Ovary (tissue), 10 donors: ENCODE measurements at places on chromosomes 13 and 19. TPM values are rescaled to one million over a fixed set of nuclear protein-coding genes. Genes with fewer than 3 reads are reported as not detected.
A peak's percentile ranks its signal among the peaks of the same experiment; 100 is the strongest.

Gene PALM3
- total RNA-seq = 0.30 TPM

Gene ACER1
- total RNA-seq = 0.37 TPM

Gene GNA15
- 1.3 TPM for total RNA-seq

Gene MAN2B1
- total RNA-seq = 51.4 TPM

Gene CRB3
- total RNA-seq = 0.52 TPM

Gene SWSAP1
- 2.7 TPM for total RNA-seq

Gene SSC5D
- total RNA-seq = 24.5 TPM

DNA sequence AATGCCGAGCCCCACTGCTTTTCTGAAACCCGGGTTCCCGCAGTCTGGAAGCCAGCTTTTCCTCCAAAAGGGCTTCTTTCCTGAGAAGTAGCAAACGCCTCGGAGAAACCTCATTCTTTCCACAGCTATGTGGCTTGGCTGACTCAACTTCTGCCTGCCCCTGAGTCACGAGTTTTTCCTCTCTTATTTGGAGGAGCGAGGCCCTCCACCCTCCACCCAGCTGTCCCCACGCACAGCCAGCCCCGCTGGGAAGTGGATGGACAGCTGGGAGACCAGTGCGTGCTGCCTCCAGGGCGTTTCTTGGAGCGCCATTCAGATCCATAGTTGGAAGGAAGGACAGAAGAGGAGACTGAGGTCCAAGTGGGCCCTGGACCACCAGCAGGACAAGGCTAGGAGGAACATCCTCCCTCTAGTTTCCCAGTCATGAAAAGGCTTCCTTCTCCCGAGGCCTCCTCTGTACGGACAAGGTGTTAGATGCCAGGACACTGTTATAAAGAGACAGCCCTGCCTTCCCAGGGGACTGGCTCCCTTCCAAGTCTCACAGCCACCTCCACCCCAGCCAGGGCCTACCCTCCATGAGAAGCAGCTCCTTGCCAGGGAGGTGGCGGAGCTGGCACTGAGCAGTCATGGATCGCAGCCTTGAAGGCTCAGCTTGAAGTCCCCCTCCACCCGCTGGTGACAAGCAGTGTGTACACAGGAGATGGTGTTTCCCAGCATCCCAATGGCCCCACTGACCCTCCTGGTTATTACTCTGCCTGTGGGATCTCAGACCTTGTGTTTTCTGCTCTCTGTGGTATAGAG is 2.5 kb upstream of the PLEKHF1 start:
- DNase-seq = peak; percentile 82

DNA sequence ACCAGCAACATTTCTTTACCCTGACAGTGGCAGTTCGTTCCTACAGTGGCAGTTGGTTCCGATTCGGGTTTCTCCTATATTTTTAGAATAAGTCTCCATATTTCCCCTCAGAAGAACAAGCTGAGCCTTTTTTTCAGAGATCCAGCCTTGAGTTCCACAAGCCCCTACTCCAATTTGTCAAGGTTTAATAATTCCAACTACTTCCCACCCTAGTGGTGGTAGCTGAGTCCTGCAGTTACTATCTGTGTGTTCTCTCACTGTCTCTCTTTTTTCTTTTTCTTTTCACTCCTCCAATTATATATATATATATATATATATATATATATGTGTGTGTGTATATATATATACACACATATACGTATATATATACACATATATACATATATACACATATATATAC is 1347.3 kb downstream of the PCDH9 start:
- DNase-seq = no peak

DNA sequence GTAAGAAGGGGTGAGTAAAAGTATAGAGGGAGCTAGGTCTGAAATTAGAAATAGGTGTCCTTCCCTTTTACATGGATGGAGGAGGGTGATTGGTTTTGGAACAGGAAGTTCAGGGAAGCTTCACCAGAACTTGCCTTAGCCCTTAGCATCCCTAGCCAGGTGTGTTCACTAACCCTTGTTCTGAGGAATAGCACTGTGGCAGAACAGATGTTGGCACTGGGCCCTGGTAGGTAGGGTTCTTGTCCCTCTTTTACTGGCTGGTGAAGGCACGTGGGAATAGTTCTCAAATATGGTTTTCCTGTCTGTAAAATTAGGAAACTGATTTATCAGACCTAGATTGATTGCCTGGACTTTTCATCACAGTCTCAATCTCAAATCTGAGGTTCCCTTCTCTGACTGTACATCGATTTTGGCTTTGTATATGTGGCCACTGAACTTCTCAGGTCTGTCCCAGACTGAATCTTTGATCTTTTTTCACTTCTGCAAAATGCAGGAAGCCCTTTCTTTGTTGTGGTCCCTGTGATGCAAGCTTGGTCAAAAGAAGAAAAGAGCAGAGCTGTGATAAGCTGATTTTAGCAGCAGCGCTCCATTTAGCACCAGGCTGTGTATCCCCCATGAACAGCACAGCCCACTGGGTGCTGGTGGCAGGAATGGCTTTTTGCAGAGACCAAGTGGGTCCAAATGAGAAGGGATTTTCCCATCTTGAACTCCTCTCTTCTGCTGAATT is 86.2 kb upstream of the HTR2A start:
- DNase-seq = no peak

GRCh38 chr19:45881909-45882528 is 3.9 kb downstream of the IRF2BP1 start:
- DNase-seq = no peak

- DNase-seq = no peak
Observed at GRCh38 chr19:11286312-11286974, 9.5 kb upstream of the TSPAN16 start.

GRCh38 chr13:44350775-44351504 is 22.7 kb upstream of the SERP2 start:
- no peak for DNase-seq

DNA sequence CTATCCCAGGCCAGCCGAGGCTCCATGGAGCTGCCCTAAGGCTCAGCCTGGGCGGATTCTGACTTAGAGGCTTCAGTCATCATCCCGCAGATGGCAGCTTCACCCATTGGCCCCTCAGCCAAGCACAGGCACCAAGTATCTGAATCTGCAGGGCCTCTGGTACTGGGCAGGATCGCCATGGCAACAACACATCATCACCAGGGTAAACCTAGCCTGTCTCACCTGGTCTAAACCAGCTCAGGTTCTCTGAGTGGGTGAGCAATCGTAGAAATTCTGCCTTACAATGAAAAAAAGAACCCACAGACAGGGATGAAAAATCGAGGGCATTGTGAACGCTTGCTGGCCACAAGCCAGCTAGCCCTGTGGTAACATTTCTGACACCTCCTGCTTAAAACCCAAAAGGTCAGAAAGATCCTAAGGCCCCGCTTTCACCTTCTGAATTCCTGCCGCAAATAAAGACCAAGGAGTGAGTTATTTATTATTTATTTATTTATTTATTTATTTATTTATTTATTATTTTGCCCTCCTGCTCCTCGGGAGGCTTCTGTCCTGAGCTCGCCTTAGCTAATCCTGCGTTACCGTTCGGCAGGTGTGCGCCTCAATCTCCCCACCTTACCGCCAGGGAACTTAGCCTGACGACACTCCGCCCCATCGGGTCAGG is 12.0 kb upstream of the CEACAM21 start:
- no peak for DNase-seq

DNA sequence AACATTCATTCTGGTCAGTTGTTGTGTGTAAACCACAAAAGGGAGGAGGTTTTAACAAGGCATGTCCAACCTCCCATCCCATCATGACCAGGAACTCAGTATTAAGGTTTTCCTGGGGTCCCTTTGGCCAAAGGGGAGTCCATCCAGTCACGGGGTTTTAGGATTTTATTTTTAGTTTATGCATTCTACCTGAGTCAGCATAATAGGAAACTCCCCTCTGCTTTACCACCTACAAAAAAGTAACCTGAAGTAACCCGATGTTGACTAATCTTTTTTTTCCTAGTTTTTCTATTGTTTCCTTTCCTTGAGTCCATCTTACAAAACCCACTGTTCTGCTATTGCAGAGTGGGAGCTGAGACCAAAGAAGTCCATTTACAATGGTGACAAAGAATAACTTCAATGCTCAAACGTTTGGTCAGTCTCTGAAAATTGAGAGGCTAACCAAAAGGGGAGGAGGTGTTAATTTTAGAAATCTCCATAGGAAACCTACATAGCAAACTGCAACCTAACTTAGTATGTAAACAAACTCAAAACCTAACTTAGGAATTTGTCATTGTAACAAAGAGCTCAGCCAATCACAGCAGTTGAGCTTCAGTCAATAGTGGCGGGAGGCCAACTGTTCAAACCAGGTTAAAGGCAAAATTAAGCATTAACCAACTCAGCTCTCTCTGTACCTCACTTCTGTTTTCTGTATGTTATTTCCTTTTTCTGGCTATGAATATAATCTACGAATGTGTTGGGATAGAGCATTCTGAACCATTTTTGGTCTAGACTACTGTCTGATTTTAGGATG is 1954.1 kb downstream of the PCDH9 start:
- no peak for DNase-seq

DNA sequence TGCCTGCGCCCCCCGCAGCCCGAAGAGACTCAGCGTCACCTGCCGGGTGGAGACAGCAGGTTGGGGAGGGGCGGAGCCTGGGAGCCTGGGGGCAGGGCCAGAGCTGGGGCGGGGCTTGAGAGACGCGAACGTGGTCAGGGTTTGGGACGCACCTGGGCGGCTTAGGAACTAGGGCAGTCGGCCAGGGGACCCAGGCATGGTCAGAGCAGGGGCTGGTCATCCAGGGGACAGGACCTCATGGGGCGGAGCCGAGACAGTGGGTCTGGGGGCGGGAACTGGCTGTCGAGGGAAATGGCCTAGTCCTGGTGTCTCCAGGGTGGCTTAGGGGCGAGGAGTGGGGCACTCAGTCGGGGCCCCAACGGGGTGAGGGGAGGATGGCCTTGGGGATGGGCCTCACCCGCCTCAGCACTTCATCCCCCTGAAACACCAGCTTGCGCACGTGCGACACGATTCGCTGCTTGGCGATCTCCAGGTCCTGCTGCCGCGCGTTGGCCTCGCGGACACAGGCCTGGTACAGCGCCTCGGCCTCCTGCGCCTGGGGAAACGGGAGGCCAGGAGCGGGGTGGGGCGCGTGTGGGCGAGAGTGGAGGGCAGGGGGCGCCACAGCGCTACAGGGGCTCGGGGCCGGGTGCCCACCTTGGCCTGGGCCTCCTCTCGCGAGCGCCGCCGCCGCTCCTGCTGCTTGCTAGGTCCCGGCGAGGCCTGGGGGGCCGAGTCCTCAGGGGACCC is 5.8 kb downstream of the GMIP start:
- no peak for DNase-seq

GRCh38 chr13:100530671-100531213 is 57.8 kb downstream of the GGACT start:
- no peak for DNase-seq

- DNase-seq = no peak
Observed at GRCh38 chr13:94331281-94331680, 148.2 kb downstream of the DCT start.

DNA sequence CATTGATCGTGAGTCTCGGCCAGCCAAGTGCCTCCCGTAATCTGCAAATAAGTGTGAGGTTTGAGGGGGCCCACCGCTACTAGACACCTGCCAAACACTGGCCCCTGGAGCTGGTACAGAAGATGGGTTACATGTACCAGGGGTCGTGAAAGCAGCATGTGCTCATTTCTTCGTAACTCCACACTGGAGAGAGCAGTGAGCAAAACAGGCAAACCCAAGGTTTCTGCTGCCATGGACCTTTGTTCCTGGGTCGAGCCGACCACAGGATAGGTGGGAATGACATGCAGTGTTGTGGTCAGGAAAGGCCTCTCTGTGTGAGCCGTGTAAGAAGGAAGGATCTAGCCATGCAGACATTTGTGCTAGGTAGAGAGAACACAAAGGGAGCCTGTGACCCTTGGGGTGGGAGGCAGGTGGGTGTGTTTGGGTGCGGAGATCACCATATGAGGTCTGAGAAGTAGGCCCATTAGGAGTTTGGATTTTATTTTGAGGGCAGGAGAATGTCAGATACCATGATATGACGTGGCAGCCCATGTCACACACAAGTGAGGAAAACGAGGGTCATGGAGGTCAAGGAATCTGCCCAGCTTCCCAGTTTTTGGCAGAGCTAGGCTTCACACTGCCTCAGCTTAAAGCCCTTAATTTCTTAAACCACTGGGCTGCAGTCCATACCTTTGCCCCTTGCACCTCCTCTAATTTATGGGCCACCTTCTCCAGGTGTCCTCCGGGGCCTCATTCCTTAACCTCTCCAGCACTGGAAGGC is 919 bp downstream of the GTF3A start:
- DNase-seq = no peak

GRCh38 chr19:13979244-13979615 is 26.9 kb downstream of the RFX1 start:
- no peak for DNase-seq

GRCh38 chr13:102582256-102582655 is 14.5 kb upstream of the TPP2 start:
- DNase-seq = no peak

- peak; percentile 62 for DNase-seq
Observed at GRCh38 chr19:5967994-5968430, 9.9 kb downstream of the RANBP3 start.

- DNase-seq = no peak
Observed at GRCh38 chr19:14318873-14319272, 62.4 kb upstream of the ADGRE5 start.

- no peak for DNase-seq
Observed at GRCh38 chr13:97544031-97544765, 110.2 kb downstream of the RAP2A start.

- no peak for DNase-seq
Observed at GRCh38 chr13:26449063-26449848, 108.2 kb upstream of the WASF3 start.

- no peak for DNase-seq
Observed at GRCh38 chr13:113057084-113057483, 48.5 kb upstream of the F7 start.

DNA sequence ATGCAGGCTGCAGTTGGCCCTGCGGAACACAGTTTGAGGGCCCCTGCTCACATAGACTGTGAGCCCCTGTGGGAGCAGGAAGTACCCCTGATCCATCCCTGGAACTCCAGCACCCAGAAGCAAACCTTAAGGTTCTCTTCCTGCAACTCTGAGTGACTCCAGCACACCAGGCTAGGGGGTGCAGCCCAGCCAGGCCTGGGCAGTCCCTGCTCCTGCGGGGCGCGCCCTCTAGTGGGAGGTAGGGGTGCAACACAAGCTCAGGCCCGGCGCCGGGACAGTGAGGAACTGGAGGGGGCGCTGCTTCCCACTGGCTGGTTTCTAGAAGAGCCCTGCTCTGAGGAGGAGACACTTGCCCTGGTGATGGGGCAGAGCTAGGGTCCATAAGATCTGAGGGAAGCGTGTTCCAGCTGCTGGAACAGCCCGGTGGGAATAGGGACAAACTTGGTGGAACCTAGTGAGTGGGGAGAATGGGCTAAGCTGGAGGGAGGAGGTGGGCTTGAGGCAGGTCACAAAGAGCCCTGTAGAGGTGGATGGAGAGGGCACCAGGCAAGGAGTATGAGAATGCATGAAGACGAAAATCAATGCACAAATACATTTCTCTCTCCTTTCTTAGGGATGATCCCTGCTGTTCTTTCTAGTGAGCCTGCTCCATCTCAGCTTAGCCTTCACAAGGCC is 5.0 kb downstream of the ZSCAN5A start:
- peak; percentile 51 for DNase-seq

GRCh38 chr13:77026861-77027621 is at the start of gene FBXL3:
Gene FBXL3, minus strand, starts transcription at chr13:77027159. Its CDS starts 5,299 bp downstream, at chr13:77021860.
- DNase-seq = peak; percentile 85

- peak; percentile 40 for DNase-seq
Observed at GRCh38 chr19:4868286-4868834, 893 bp upstream of the PLIN3 start.
